NCI-H2107 (cell line): ENCODE measurements at places on chromosomes 2 and 18.

- DNase-seq = no peak
These were observed 67.5 kb upstream of the SLC38A11 start for GRCh38 chr2:165022781-165023180.

DNA sequence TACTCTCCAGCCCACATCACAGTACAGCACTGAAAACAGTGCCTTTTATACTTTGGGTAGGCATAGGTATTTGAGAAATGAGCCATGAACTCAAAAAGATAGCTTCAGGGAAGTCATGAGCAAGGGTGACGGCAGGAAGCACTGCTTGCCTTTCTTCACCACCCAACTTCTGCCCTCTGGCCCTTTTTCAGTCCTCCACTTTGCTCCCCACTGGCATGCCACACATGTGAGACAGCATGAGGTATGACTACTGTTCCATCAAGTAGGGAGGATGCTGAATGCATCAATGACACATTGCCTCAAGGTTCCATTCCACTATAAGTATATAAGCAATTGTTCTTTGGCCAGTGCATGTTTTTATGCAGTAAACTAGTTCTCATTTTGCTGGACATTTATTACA is 373.0 kb downstream of the NRXN1 start:
- no peak for DNase-seq

GRCh38 chr18:63273222-63273927 is 46.2 kb downstream of the BCL2 start:
- no peak for DNase-seq

DNA sequence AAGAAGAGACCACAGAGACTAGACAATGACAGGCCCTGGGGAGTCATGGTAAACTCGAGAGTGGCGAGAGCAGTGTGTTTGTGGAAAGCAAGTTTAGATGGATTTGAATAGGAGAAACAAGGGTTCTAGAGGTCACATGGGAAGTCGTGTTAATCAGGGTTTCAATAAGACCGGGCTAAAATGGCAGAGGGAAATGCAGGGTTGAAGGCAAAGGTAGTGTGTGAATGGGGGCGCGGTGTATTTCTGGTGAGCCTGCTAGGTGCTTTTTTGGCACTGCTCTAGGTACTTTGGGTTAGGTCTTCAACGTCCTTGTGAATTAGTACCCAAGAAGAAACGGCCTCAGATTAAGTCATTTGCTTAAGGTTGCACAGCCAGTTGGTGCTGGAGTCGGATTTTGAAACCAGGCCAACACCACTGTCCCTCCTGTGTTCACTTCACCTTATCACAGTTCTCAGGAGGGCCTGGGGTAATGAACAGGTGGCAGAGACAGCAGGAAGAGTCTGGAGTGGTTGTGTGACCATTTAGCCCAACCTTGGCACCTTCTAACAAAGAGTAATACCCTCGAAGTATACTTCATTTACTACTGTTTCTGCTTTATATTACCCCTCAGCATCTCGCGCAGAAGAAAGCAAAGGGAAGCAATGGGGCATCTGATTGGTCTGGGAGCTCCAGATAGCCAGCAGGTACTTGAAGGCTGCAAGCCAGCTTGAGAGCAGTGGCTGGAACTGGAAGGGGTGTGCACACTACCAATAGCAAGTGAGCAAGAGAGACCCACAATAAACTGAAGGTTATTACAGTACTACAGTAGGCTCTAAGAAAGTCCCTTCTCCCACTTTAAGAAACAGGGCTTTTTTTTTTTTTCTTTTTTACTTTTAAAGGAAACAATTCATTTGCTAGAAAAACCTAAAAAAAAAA is 33.4 kb upstream of the GAREM2 start:
- DNase-seq = no peak
